ENCODE measurements at places on chromosomes 6 and 20.

GRCh38 chr6:2028457-2029038 is 216.9 kb downstream of the GMDS start:
- no peak for DNase-seq

- no peak for DNase-seq
Measured at GRCh38 chr20:41861772-41862422, 243.7 kb upstream of the CHD6 start.

GRCh38 chr20:49865559-49865958 is 49.8 kb downstream of the SPATA2 start:
- DNase-seq = no peak

- no peak for DNase-seq
Measured at GRCh38 chr20:32622585-32623468, 37.7 kb upstream of the NOL4L start.

- DNase-seq = no peak
Measured at GRCh38 chr6:52759085-52759484, 4.2 kb downstream of the GSTA2 start.

- DNase-seq = no peak
Measured at GRCh38 chr6:158110986-158111385, 57.1 kb downstream of the SERAC1 start.

GRCh38 chr20:35355372-35355771 is 56.4 kb downstream of the UQCC1 start:
- DNase-seq = no peak

GRCh38 chr6:31158863-31159855 is 770 bp downstream of the TCF19 start:
- DNase-seq = peak; percentile 55

- DNase-seq = no peak
Measured at GRCh38 chr6:128757961-128758360, 125.0 kb upstream of the LAMA2 start.

DNA sequence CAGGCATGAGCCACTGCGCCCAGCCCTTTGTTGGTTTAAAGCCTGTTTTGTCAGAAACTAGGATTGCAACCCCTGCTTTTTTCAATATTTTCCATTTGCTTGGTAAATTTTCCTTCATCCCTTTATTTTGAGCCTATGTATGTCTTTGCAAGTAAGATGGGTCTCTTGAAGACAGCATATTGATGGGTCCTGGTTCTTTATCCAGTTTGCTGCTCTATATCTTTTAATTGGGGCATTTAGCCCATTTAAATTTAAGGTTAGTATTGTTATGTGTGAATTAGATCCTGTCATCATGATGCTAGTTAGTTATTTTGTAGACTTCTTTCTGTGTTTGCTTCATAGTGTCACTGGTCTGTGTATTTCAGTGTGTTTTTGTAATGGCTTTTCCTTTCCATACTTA is 46.8 kb downstream of the ZC2HC1B start:
- no peak for DNase-seq

DNA sequence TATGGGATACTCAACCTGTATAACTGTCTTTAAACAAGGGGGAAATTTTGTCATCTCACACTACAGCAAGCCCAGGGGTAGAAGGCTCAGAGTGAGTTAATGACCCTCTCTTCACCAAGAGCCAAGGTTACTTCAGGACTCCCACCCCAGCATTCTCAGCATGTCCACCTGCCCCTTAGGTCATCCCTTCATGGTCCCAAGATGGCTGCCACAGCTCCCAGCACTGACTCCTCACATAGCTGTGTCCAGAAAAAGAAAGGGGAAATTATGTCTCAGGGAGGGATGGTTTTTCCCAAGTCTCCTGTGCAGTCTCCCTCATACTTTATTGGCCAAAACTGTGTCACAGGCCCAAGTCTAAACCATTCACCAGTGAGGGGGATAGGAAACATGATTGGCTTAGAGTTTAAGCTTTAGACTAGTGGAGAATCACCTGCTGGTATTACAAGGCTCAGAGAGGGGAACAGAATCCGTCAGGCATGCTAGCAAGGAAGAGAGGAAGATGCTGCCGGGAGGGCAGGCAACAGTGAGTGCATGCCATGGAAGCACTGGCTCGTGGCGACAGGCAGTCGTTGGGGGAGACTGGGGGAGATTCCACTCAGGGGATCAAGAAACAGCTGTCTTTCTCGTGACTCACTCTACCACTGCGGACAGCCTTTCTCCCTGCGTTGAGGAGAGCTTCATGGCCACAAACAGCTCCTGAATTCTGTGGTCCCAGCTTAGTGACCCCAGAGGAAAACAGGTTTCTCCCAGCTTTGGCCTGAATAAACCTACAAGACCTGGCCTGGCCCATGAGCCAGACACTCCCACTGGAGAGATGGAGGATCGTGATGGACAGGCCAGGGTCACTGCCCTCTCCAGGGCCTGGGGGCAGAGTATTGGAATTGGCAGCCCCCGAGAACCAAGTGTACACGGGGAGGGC is 37.2 kb downstream of the HM13 start:
- no peak for DNase-seq

GRCh38 chr20:24131281-24131680 is 142.7 kb upstream of the GGTLC1 start:
- no peak for DNase-seq

GRCh38 chr6:51529240-51529639 is 558.2 kb downstream of the PKHD1 start:
- no peak for DNase-seq

- peak; percentile 7 for DNase-seq
Measured at GRCh38 chr6:133512410-133513016, 271.4 kb downstream of the EYA4 start.

DNA sequence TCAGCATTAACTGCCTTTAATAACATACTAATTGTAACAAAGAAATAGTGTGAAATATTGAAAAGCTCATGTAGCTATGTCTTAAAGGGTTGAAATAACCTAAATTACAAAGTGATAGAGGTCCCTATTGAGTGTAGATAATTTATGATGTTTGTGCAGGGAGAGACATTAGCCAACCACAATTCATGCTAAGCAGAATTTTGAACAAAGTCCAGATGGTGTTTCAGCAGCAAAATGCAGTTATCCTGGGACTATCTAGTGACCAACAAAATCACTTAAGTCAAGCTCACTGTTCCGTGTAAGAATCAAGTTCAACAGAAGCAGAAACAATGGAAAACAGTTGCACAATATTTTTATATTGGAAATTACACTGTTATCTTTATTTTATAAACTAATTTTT is 218.5 kb downstream of the SIM1 start:
- DNase-seq = no peak

- DNase-seq = no peak
Measured at GRCh38 chr6:81876971-81877370, 124.5 kb upstream of the TENT5A start.

GRCh38 chr20:34037767-34038166 is 44.1 kb downstream of the RALY start:
- DNase-seq = no peak

DNA sequence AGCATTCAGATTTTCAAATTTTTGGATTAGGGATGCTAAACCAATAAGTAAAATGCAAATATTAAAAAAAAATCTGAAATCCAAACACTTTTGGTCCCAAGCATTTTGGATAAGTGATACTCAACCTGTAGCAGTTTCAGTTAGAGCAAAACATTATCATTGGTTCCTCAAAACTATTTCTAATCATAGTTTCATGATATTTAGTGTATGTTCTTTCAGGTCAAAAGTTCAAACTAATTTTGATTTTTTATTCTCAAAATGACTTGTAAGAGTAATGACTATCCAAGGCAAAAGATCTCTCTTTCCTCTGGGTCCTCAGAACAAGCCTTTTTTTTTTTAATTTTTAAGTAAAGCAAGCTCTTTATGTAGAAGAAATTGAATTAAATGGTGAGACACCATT is 64.0 kb upstream of the TFB1M start:
- no peak for DNase-seq

DNA sequence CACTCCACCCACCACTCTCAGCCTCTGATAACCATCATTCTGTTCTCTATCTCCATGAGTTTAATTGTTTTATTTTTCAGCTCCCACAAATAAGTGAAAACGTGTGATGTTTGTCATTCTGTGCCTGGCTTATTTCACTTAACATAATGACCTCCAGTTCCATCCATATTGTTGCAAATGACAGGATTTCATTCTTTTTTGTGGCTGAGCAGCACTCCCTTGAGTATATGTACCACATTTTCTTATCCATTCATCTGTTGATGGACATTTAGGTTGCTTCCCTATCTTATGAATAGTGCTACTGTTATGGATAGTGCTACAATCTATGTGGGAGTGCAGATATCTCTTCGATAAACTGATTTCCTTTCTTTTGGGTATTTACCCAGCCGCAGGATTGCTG is 103.3 kb upstream of the PDE7B start:
- DNase-seq = no peak

GRCh38 chr6:137830511-137830911 is 36.5 kb upstream of the TNFAIP3 start:
- no peak for DNase-seq

DNA sequence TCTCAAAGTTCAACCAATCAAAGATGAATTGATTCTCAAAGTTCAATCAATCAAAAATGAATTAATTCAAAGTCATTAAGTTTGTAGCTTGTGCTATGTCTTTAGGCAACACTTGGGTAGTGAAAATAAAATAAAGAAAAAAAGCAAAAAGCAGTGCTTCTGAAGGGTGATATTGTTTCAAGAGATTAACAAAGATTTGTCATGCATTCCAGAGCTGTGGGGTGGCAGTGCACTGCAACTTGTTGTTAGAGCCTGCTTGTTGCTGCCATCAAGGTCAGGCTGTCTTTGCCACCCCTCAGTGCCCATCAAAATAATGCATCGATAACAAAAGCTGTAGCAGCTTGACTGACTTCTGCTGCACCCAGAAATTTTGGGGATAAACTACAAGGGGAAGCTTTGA is 128.6 kb downstream of the RNF144B start:
- no peak for DNase-seq

DNA sequence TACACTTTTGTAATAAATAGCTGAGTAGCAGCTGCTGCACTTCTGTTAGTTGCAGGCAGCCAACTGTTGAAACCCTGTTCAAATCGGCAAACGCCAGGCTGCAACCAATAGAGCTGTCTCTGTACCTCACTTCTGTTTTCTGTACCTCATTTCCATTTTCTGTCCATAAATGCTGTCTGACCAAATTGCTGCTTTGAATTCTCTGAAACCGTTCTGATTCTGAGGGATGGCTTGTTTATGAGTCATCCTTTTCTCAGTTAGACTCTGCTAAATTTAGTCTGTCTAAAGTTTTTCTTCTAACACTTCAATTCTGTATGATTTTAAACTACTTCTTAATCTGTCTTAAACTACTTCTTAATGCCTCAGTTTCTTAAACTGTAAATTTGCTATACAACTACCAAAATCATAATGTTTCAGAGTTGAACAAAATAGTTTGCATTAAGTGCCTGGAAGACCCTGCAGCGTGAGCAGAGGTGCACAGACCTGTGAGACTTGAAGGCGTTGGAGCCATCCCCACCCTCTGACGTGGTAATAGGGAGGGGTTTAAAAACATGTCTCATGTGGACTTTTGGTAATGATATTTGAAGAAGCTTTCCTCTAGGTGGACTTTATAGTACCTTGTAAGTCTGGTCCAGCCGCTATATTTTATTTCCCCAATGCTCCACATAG is 9.6 kb downstream of the BTNL2 start:
- DNase-seq = no peak

DNA sequence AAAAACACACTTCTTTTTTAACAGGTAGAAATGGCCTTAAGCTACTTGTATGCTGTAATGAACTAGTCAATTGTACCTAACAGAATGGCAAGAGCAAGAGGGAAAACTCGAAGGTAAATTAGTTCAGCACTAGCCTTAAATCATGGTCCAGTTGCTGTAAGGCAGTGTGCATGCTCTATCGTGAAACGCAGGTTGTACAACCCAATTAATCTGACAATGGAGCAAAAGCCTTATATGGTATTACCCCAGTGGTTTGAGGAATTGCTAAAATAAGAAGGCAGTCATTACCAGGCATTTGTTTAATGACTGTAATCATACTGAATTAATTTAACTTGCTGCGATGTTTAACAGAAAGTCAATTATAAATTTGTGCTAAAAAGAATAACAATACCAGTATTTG is 69.3 kb upstream of the SOX4 start:
- DNase-seq = no peak

- no peak for DNase-seq
Measured at GRCh38 chr6:164929408-164929977, 379.9 kb downstream of the C6orf118 start.

GRCh38 chr6:13063300-13063918 is 264.9 kb downstream of the TBC1D7 start:
- no peak for DNase-seq

DNA sequence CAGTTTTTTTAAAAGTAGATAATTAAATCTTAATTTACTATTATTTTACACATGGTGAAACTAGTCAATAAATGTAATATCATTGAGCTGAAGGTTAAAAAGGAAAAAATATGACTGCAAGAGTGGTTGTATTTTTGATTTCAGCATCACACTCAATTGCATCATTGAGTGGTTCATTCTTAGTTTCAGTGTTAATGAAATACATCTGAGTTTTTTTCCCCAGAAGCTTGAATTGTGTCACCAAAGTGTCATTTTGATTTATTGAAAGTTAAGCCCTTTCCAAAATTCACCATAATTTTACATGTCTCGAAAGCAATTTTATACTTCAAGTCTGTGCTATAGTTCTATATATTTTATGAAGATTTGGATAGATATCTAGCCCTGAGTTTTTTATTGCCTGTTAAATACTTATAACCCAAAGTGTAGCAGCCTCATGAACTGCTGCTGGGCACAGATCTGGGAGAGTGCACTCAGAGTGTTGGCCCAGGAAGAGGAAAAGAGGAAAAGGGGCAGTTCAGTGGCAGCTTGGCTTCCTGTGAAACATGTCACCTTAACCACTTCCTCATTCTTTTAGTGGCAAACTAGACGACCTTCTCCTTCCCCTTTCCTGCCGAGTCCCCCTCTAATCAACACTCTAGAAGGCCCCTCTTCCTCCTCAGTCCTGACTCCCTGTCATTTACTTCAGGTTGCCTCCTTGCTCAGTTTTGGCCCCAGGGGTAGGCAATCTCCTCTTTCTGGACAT is 140.7 kb downstream of the ESR1 start:
- no peak for DNase-seq

- no peak for DNase-seq
Measured at GRCh38 chr20:58402827-58403226, 13.8 kb downstream of the VAPB start.

- DNase-seq = no peak
Measured at GRCh38 chr6:45533386-45533785, 155.7 kb upstream of the SUPT3H start.

DNA sequence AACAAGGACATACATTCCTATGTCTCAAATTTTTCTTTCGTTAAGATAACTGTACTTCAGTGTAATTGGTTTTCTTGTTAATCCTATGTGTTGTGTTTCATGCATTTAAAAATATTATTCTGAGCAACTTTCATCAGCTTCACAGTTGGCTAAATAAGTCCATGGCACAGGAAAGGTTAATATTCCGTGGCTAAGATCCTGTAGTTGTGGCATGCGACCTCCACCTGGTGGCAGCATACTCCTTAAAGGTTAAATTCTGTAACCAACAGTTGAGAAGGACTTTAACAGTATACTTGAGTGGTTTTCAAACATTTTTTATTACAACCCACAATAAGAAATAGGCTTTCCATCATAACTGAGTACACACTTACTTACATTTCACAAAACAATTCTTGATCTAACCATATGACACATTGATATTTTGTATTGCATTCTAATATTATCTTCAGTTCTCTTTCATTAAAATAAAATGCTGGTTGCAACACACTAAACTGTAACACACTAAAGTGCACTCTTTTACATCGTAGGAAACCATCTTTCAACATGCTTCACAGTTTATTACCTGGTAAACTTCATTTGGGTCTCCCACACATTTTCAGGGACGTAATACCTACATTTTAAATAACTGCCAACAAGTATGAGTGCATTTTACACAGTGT is 118.3 kb downstream of the SLX4IP start:
- peak; percentile 7 for DNase-seq

GRCh38 chr20:15378151-15378550 is 1040.7 kb upstream of the FLRT3 start:
- DNase-seq = no peak
